Stimulated activated CD4-positive, alpha-beta T cell treated with anti-CD3 and anti-CD28 coated beads, Interleukin-1b, Interleukin-23, amount 100 ng/mL, for 1 hour (primary cell): ENCODE measurements at places on chromosomes 3 and 15.
A peak's percentile ranks its signal among the peaks of the same experiment; 100 is the strongest.

DNA sequence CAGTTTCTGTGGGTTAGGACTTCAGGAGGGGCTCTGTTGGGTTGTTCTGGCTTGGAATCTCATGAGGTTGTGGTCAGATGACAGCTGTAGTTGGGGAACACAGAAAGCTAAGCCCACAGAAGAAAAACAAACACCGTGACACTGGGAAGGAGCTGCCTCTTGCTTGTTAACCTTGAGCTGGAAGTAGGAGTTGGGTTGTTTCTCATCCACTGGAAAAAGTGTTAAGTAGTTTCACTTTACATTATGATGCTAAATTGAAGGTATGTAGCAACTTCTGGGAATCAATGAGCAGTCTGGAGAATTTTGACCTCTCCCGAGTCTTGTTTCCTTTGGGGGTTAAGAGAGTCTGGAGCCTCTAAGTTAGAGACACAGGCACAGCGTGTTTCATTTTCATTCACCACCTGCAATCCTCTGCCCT lies 20.4 kb downstream of the HACD3 start:
- no peak for DNase-seq

DNA sequence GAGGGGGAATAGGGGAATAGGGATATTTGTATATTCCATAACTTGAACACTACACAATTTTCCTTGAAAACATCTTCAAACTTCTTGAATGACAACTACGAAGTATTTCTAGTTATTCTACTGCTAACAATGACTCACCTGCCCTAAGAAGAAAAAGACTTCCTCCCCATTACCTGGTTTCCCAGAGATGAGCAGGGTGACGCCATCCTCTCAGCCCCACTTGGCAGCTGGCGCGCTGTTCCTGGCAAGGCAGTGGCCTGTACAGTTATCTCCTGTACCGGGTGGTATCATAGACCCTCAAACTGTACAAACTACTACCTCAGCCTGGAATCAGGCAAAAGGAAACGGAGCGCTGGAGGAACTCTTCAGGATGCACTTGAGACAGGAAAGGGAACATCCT lies 10.4 kb downstream of the WDR82 start:
- DNase-seq = no peak

DNA sequence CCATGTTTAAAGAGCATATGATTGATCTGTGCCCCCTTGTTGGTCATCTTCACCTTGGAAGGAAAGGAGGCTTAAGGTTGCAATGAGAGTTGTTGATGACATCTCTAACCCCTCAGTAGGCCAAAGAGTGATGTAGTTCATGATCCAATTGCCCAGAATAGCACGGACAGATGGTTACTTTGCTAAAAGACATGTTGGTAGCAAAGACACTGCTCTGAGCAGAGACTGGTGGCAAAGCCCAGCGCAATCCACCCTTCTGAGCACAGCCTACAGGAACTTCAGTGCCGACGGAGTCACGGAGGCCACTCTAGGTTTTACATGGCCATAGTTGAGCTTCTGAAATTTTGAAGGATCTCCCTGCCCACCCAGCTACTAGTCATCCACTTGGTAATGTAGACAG lies 21.8 kb downstream of the FBXO45 start:
- DNase-seq = no peak

- DNase-seq = peak; percentile 12
Observed at GRCh38 chr3:196569003-196569516, 600 bp downstream of the FBXO45 start.

DNA sequence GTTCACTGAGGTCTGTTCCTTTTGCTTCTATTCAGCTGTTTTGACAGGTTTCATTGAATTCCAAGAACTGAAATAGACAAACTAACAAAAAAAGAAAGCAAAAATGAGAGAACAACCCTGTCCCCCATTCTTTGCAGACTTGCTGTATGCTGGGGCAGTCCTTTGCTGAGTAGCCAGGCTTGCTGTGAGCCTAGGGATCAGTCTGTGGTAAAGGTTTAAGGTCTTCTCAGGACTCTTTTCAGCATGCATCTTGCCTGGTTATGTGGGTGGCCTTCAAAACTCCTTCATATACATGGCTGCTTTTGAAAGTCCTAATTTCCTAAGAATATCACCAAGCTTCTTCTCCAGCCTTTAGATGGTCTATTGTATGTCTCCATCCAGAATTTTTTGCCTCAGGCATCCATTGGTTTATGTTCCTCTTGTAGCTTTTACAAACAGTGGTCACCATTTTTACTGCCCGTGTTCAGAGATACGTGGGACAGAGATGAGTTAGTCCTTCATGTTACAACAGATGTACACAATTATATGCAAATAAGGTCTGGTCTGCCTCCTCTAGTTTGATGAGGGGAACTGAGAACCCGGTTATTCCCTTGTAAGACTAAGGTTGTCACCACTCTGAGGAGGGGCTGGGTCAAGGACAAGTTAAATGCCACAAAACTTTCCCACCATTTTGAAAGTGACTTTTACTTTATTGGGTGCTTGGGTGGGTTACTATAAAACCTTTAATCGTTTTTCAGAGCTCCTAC lies 41.4 kb downstream of the SACM1L start:
- DNase-seq = no peak

DNA sequence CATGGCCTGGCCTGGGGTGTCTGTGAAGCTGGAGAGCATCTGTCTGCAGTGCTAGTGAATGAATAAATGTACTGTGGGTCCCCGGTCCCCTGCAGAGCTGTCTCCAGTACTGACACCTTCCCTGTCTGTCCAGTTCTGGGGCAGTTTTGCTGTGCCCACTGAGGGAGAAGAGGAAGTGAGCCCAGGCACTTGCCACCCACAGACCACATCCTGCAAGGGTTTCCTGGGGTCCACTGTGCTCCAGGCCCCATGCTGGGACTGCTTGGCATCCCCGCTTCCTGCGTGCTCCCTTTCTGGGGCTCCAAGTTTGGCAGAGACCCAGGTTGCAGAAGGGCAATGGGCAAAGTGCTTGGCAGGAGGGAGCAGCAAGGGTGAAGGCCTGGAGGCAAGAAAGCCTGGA lies 4.9 kb upstream of the SLC6A6 start:
- DNase-seq = no peak
